Mesenchymal stem cell (in vitro differentiated cells and primary cell): ENCODE measurements at places on chromosomes 4 and X.

DNA sequence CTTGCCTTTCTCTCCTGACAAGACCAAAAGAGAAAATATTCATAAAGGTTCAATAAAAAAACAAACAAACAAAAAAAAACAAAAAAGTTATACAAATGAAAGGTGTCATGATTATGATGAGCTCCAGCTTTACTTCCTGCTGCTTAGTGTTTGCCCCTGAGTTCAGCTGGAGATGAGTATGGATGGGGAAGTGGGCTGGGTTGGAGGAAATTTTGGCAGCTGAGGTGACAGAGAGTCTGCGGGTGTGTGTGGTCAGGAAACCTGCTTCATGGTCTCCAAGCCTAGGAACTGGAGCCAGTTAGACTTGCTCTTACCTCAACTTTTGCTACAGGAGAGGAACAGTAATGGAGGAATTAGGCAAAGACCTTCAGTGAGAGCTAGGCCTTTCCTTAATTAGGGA is 4.3 kb upstream of the CYSLTR1 start:
- DNase-seq: no peak

DNA sequence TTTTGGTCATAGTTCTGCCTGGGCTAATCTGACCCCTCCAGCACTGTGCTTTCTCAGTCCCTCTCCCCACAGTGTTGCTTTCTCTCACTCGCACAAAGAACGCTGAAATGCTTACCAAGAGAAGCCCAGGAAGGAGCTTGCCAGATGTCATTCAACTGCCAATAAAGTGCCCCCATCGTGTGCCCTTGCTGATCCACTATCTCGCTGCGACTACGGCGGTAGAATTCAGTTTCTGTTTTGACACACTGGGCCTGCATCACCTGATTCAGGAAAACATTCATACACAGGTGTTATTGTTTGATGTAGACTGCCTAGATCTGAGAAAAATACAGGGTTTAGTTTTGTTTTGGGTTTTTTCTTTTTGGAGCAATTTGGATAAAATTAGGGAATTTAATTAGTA is 121.2 kb downstream of the MANBA start:
- no peak for DNase-seq

GRCh38 chr4:24980740-24981139 is 50.0 kb downstream of the LGI2 start:
- DNase-seq: no peak

- DNase-seq: peak; percentile 77
These were observed 38.1 kb downstream of the LAMTOR3 start for GRCh38 chr4:99856166-99856565.

- DNase-seq: no peak
These were observed 680.8 kb upstream of the FAM241A start for GRCh38 chr4:111464251-111465045.

GRCh38 chr4:6224735-6225134 is 24.4 kb upstream of the JAKMIP1 start:
- no peak for DNase-seq

DNA sequence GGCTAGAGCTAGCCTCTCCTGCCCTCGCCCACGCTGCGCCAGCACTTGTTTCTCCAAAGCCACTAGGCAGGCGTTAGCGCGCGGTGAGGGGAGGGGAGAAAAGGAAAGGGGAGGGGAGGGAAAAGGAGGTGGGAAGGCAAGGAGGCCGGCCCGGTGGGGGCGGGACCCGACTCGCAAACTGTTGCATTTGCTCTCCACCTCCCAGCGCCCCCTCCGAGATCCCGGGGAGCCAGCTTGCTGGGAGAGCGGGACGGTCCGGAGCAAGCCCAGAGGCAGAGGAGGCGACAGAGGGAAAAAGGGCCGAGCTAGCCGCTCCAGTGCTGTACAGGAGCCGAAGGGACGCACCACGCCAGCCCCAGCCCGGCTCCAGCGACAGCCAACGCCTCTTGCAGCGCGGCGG is at the start of gene AR:
Gene AR, plus strand, starts transcription at position 204 of the 400 bp plus-strand sequence. CDS start 1,126 bp downstream, outside the sequence.
- peak; percentile 79 for DNase-seq

- DNase-seq: peak; percentile 0
These were observed 184.4 kb downstream of the GLUD2 start for GRCh38 chrX:121231566-121232358.

DNA sequence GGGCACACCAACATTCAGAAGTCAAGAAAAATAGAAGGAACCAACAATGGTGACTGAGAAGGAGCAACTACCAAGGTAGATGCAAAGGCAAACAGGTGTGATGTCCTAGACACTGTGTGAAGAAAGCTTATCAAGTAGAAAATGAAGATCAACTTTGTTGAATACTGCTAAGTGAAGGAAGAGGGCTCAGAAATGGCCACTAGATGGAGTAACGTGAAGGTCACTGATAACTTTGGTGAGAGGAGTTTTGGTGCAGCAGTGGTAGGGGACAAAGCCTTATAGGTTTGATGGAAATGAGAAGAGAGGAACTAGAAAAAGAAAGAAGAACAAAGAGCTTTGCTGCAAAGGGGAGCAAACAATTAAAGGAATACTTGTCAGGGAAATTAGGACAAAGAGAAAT is 23.5 kb downstream of the OTC start:
- peak; percentile 0 for DNase-seq

GRCh38 chr4:10015140-10015753 is 6.0 kb downstream of the SLC2A9 start:
- DNase-seq: no peak
